ENCODE measurements at places on chromosomes 12 and 14.
A peak's percentile ranks its signal among the peaks of the same experiment; 100 is the strongest.

DNA sequence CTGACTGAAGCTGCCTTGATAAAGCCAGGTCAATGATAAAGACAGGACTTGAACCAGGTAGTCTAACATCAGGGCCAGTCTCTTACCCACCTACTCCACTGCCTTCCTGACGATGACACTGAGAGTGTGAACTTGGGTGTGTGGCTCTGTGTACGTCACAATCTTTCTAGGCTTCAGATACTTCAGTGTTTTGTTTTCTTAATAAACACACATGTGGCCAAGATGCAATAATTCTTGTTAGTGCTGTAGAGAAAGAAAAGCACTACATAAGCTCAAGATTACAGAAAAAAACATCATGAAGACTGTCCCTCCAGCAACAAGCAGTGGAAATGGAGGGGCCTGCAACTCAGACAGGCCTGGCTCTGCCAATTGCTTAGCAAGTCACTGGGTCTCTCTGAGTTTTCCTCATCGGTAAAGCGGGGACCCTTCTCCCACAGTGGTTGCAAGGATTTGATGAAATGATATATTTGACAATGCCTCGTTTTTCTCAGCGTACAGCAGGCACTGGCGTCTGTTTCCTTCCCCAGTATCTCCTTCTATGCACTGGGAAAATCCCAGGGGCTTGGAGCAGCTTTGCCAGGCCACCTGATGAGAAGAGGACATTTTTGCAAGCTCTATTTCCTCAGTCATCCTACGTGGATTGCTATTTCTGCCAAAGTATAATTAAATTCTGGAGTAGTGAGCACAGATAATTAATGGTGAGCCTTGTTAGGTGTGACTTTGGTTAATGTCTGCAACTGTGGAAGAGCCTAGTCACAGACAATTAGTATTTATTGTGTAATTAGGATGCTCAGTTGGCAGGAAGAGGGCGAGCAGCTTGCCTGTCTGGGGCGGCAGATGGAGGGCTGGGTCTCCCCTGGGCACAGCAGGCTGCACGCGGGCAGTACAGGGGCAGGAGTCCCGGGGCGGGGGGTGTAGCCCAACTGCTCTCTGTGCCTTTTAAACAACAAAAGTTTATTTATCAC is 55.8 kb upstream of the CHGA start:
- DNase-seq, result no peak

DNA sequence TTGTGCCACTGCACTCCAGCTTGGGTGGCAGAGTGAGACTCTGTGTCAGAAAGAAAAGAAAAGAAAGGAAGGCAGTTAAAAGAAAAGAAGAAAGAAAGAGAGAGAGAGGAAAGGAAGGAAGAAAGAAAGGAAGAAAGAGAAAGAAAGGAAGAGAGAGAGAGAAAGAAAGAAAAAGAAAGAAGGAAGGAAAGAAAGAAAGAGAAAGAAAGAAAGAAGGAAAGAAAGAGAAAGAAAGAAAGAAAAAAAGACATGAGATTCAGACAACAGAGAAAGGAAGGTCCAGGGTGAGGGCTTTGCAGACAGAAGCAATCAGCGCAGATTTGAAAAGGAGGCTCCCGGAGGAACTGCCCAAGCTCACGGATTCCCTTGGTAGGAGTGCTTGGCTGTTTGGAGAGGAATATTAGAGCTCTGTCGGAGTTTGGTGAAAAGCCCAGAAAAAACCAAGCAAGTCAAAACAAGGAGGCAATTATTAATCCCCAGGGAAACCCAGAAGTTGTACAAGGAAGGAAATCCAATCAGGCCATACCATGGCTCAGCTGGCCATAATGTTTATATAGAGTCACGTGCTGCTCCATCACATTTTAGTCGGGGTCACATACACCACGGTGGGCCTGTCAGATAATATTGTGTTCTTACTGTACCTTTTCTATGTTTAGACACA is 11.6 kb upstream of the CCDC85C start:
- DNase-seq, result no peak

DNA sequence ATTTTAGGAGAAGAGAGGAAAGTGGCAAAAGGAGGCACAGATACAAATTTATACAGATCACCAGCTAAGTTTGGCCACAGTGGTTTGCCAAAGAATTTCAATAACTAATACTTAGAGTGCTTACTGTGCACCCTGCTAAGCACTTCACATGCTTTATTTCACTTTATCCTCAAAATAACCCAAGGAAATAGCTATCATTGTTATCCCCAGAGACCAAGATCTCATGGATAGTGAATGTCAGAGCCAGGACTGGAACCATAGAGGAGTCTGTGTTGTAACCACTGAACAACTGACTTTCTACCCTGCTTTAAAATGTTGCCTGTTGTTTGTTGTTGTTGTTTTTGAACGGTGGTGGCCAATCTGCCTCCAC is 1.3 kb upstream of the TCP11L2 start:
- peak; percentile 84 for DNase-seq

GRCh38 chr14:61409782-61410181 is 88.4 kb downstream of the PRKCH start:
- no peak for DNase-seq

GRCh38 chr12:124655698-124656516 is 88.5 kb upstream of the NCOR2 start:
- peak; percentile 82 for DNase-seq

DNA sequence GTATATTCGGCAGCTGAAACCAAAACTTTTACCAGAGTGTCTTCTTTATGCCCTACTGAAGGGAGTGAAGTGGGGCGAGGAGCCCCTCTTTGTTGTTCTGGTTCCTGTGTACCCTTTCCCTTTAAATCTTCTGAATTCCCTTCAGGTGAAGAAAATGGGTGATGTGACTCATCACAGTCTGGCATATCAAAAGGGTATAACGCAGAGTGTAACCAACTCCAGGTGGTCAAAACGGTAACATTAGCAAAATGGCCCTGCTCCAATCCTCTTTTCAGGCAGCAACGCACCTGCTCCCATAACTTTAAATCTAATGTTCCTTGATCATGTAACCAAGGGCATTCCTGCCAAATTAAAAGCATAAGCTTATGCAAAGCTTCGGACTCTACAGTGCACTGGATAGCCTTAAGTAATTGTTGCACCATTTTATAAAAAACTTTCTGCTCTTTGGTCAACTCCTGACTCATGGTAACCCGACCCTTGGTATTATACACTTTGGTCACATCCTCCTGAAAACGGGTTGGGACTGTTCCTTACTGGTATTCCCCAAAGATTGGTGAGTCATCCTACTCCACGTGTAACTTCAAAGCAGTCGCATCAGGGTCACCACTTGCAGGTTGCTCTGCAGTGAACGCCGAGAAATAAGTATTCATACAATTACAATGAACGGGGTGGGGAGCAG is 83.1 kb downstream of the KCNMB4 start:
- no peak for DNase-seq

DNA sequence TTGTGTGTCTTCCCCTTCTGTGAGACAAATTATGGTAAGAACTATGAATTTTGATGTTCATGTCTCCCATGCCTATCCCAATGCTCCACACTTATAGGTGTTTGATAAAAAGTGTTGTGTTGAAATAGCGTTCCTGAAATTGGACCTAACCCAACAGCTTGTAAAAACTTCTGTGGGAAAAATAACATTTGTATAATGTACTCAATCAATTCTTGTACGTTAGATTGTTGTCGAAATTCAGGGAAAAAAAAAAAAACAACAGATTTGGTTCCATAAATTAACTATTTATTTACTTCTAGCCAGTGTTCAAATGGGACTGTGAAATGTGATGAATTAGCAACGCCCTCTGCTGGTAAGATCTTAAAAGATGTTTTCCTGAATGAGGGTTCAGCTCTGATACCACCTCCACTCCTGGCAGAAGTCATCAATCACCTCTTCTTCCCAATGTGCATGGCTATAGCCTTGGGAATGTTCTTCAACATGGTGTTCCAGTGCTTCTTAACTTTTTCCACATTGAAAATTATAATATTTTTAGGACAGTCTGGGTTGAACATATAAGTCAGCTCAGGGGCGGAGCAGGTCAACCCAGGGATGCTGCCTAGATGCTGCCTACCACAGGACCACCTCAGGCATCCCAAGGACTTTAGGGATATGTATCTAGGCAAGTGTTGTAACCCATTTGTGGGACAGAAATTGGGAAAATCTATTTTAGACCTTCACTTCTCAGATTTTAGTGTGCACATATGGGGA is 170.6 kb downstream of the OTOGL start:
- peak; percentile 67 for DNase-seq

- no peak for DNase-seq
Measured at GRCh38 chr12:88272456-88272855, 130.3 kb downstream of the TMTC3 start.

DNA sequence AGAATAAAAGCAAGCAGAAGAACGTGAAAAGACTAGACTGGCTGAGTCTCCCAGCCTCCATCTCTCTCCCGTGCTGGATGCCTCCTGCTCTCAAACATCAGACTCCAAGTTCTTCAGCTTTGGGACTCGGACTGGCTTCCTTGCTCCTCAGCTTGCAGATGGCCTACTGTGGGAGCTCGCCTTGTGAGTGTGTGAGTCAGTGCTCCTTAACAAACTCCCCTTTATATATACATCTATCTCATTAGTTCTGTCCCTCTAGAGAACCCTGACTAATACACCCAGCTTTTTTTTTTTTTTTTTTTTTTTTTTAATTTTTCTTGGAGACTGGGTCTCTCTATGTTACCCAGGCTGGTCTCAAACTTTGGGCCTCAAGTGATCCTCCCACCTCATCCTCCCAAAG is 46.9 kb downstream of the ACTN1 start:
- no peak for DNase-seq

DNA sequence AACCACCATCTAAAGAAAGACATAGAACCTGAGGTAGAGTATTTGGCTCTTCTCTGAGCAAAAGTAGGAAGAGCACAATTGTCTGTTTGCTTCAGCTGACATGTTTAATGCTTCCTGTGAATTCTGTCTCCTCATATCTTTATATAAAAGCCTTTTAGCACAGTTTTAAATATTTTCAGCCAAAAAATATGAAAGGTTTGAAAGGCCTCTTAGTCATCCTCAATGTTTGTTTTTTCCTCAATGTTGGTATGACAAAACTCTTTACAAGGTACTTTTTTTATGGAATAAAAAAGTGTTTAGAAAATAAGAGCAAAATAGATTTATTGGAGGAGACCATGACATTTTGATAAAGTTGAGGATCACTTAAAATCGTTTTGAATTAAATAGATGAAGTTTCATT is 360.9 kb downstream of the NAV3 start:
- peak; percentile 5 for DNase-seq

DNA sequence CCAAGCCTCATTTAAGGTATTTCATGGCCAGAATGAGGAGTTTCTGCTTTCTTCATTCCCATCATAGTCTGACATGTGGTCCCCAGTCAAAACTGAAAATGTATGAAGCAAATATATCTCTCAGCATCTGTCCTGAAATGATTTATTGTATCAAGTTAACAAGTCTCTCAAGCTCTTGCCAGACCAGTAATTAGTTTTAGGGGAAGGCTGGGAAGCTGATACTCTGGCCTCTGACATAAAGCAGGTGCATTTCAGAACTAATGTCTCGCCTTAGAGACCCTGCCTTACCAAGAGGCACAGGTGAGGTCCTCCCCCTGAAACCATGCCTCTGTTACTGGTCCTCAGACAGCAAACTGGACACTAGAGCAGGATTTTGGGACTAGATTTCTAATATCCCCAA is 266.5 kb downstream of the SLC15A4 start:
- no peak for DNase-seq

DNA sequence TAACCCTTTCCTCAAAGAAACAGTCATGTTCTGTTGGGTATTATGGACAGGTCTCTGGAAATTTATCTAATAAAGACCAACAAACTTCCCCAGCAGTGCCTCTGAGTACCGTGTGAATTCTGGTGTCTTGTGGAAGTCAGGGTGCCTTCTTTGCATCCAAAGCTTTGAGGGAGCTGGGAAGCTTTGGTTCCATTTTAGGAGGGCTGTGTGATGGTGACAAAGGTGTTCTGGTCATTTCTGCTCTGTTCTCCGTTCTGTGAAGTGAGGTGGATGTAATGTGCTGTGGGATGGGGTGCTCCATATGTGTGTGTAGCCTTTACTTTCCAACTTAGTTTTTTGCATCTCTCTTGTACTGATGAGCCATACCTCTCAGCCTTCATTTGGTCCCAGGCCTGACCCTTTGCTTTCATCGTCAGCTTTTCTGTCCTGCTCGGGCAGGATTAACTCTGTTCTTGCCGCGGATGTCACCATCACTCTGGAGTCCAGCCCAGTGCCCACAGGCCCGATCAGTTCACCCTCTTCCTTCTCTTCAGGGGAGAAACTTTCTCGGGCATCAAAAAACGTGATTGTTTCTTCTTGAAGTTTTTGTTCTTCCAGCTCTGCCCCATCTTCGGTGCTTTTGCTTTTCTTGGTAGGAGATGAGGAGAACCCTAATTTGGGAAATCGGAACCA is 13.2 kb downstream of the PLD4 start:
- no peak for DNase-seq

DNA sequence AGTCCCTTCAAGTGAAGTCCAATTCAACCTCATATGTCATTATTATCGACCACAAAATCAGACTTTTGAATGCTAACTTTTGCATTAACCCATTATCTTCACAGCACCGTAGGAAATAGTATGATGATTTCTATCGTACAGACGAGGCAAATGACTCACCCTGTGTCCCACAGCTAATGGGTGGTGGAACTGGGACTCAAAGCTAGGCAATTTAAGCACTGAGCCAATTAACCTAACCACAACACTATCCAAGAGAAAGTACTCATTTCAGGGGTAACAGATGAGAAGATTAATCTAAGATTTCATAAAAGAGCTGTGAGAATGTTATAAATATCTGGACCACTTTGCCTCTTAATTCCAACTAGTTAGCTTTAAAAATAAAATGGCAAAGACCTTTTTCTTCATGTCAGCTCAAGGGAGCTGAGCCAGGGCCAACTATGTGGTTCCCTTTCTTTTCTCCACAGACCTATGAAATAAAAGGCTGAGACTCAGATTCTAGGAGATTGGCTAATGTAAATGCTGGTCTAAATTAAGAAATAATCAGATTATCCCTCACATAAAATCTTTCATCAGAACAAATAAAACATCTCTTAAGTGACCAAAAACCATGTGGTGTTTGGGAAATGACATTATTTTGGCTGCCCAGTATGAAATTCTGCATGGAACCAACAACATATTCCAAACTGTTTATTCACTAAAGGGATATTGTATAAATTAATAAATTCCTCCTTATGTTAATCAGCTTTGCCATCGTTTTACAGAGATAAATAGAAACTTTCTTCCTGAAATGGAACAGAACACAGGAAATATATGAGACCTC is 4.9 kb downstream of the PTGER2 start:
- DNase-seq, result no peak

- no peak for DNase-seq
Measured at GRCh38 chr14:31020834-31021575, 4.4 kb upstream of the AP4S1 start.

Data from myocyte (in vitro differentiated cells).